ENCODE measurements at places on chromosomes 1 and 21.

DNA sequence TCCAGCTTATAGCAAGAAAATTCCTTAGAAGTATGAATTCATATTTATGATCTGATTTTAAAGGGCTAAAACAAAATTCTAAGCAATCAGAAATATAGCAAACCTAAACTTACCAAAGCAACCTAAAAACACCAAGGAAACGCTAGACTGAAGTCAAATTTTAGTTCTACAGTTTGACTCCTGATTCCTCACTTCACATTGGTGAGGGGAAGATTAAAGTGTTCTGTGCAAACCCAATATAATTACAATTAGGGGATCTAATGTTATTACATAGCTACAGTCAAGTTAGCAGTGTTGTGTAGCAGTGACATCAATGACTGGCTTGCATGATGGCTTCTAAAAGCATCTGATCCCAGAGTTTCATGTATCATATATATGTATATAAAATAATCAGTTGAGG is 11.6 kb downstream of the HNRNPU start:
- no peak for DNase-seq

- DNase-seq: no peak
These were observed 7.9 kb downstream of the SLC2A7 start for GRCh38 chr1:9018333-9018732.

DNA sequence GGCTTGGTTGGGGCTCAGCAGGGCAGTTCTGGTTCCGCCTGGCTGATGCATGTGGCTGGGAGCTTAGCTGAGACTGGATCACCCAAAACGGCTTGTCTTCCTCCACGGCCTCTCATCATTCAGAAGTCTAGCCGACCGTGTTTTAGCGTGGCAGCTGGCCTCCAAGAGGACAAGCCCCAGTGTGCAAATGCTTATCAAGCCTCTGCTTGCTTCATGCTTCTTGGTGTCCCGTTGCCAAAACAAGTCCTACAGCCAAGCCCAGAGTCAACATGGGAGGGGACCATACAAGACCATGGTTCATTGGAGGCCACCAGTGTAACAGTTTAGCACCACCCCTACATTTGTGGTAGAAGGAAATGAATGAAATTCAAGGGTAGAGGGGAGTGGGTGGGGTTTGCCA is 10.5 kb upstream of the KDF1 start:
- DNase-seq: no peak

GRCh38 chr1:210236386-210236839 is 3.8 kb downstream of the SERTAD4 start:
- no peak for DNase-seq

DNA sequence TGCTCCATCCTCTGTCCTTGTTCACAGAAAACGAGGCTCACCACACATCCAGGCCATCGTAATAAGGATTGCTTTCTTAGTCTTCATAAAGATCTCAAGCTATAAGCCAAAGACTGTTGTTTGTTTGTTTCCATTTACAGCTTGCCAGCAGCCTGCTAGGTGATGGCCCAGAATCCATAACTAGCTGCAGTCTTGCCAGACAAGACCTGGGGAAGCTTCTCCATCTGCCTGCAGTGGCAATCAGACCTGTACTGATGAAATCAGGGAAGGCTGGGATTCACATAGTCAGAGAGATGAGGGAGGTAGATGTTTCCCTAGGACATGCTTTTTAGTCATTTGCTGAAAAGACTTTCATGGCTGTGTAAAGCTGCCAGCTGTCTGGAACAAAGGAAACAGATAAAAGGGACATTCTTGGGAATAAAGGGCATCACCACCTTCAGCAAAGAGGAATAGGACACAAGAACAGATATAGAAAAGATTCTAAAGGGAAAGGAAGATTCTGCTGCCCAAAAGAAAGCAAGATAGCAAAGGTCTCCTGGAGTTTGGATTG is 51.0 kb downstream of the MT1HL1 start:
- no peak for DNase-seq

GRCh38 chr1:41278076-41278475 is 36.0 kb upstream of the SCMH1 start:
- no peak for DNase-seq

DNA sequence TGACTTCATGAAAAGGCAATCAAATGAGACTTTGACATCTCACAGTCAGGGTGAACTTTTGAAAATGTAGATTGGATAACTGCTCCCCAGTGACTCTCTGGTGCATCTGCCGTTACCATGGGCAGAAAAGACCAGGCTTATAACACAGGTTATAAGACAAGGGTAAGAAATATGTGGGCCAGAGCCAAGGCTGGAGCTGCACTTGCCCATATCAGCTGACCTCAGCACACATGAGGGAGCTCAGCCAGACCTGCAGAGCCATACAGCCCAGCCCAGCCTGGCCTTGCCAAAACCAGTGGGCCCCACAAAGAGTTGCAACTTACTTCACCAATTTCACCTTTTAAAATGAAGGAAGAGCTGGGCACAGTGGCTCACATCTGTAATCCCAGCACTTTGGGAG is 11.7 kb upstream of the RGS2 start:
- no peak for DNase-seq

- DNase-seq: no peak
These were observed 413.8 kb upstream of the NFIA start for GRCh38 chr1:60668585-60668984.

DNA sequence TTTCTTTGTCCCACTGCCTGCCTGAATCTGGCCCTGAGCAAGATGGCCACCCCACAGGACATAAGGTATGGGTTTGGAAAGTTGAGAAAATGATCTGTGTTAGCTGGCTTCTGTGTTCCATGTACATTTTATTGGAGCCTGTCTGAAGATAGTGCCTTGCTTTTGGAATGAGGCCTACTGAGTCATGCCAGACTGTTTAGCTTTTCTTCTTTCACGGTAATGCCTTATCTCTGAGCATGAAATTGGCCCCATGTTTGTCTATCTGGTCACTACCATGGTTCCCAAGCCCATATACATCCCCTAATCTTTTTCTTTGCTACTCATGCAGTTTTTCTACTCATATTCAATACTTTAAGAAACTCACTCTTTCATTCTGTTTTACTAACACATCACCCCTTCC is 85.1 kb upstream of the LMO4 start:
- DNase-seq: no peak

GRCh38 chr1:80656014-80656636 is 1144.6 kb upstream of the ADGRL2 start:
- no peak for DNase-seq

DNA sequence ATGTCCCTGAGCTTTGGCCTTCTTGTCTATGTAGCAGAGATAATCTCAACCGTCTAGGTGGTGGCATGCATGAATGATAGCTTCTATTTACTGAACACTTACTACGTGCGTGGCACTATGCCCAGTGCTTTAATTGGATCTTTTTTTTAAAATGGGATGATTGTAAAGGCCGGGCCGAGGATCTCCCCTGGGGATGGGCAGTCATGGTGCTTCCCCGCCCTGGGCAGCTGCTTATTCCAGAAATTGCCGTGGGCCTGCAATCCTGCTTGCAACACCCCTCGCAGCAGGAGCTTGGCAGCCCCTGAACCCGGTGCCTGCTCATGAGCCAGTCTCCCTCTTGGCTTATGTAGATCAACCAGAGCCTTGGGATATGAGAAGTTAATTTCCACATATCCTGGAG is 360.7 kb downstream of the CAMTA1 start:
- DNase-seq: no peak

DNA sequence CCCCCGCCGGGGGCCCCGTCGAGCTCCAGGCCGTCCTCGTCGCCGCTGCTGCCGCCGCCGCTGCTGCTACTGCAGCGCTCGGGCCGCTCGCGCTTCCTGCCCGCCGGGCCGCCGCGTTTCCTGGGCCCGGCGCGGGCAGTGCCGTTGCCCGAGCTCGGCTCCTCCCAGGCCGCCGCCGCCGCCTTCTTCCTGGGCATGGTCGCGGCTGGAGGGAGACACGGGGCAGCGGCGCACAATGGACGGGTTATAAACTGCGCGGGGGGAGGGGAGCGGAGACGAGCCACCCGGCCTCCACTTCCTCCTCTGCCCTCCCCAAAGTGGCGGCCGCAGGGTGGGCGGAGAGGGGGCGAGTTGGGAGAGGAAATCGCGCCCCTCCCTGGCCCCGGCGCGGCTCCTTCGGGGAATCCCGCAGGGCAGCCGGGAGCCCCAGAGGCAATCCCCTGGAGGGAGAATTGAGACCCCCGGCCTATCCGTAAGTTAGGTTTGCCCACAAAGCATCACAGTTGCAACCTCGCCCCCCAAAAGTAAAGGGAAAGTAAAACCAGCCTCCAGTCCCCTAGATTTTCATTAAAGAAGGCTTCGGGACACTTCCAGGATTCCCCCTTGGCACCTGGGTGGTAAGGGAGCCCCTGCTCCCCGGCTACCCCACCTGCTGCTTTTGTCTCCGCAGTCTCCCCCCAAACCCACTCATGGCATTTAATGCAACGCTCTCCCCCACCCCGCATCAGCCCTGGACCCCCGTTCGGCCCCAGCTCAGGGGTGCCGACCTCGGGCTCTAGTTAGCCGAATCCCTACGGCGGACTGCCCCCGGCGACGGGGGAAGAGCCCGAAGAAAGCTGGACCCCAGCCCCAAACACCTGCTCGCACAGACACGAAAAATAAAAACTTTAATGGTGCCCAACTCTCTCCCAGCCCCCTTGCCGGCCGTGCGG is 893 bp downstream of the RCC2 start:
- peak; percentile 39 for DNase-seq

DNA sequence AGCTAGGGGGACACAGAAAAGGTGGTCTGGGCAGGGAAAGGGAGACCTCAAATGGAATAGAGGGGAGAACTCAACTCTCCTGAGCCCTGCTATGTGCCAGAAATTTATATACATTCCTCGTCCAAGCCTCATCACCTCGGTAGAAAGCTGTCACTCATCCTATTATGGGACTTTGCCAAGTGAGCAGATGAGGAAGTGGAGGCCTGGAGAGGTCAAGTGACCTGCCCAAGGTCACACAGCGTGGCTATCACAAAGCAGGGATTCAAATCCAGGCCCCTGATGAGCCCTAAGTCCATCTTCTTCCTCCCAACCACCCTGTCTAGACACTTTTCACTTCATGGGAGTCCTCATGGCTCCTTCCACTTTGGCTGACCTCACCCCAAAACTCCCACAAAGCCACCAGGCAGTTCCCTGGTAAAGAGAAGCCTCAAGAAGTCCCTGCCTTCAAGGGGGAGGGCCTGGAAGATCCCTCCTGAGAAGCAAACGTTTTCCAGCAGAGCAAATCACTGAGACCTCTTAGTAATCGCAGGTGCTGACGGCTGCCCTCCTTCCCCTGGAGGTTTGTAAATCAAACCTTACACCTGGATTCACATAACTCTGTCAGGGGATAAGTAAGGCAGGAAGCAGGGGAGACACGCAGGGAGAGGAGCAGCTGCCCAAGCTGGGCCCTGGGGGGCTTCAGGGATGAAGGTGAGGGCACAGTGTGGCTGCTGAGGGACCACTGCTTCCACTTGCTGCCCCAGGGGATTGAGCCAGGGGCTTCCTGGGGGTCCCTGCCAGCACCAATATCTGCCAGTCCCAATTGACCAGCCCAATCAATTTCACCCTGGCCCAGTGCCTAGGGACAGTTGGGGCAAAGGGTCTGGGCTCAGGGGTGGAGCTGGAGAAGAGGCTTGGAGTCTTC is 351.2 kb downstream of the MATN1 start:
- DNase-seq: no peak

DNA sequence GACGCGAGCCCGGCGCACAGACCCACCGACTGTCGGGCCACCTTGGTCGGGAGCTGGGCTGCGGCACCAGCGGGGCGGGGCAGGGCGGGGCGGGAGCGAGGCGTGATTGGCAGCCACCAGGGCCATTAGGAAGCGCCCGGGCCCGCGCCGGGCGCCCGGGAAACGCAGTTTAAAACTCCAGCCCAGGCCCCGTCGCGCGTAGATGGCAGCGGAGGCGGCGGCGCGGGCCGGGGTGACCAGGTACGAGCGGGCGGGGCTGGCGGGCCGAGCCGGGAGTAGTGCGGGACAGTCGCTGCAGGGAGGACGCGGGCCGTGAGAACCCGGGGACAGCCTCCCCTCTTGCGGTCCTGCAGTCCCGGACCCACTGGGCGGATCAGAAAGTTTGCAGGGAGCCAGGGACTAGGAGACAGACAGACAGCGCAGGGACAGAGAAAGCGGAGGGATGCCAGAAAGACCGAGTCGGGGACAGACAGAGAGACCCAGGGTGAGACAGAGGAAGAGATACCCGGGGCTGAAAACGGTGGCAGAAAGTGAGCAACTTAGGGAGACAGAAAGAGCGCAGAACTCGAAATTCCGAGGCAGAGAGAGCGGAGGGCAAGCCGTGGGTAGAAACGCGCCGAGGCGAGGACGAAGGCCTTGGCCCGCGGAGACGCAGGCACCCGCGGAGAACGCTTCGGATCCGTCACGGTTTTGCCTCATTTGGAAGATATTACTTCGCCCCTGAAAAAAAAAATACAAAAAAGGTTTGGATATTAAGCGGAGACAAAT is at the start of gene DMBX1:
DMBX1 (plus strand) TSS at position 199 of the 768 bp plus-strand sequence. CDS start 17,175 bp downstream, outside the sequence.
- DNase-seq: no peak

DNA sequence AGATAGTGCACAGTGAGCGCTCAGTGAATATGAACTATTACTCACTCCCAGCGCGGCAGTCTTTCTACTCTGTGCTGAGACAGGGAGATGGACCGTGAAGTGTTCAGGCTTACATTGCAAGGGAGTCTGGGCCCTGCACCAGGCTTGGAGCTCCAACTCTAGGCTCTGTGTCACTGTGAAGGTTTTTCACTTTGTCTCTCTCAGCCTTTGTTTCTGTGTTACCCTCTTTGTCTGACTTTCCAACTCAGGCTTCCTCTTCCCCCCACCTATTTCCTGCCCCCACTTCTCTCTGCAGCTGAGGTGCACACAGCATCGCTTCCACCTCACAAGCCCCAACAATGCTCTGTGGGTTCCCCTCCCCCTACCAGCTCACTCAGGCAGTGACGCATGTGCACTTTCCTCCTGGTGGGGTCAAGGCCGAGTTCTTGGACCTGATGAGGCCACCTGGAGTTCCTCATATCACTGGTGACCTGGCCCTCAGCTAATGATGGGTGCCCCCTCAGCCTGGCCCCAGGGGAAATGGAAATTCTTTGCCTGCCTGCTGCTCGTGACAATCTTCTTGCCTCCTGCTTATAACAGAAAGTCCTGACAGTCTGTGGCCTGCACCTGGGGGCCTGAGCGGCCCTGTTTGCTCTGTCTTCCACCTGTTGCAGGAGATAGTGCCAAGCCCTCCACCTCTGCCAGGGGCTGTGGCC is 1.1 kb upstream of the LCK start:
- no peak for DNase-seq

- no peak for DNase-seq
These were observed 16.6 kb upstream of the CACYBP start for GRCh38 chr1:174982971-174983689.

DNA sequence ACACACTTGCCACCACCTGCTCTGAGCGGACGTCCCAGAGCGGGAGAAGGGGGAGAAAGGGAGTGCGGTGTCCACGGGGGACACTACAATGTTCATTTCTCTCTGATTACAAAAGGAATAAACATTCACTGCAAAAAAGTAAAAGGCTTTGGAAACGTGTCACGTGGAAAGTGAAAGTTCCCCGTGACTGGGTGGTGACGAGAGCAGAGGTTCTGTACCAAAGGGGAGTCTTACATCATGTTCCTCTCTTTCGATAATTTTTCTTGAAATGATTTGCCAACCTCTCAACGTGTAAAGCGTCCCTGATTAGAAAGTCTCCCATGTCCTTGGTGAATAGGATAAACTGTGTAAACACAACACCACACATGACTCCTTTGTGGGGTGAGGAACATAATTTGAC is 22.0 kb upstream of the PRDM15 start:
- no peak for DNase-seq

GRCh38 chr1:209326831-209327230 is 256.7 kb upstream of the CAMK1G start:
- no peak for DNase-seq
